ENCODE measurements at places on chromosomes 11 and 22.

DNA sequence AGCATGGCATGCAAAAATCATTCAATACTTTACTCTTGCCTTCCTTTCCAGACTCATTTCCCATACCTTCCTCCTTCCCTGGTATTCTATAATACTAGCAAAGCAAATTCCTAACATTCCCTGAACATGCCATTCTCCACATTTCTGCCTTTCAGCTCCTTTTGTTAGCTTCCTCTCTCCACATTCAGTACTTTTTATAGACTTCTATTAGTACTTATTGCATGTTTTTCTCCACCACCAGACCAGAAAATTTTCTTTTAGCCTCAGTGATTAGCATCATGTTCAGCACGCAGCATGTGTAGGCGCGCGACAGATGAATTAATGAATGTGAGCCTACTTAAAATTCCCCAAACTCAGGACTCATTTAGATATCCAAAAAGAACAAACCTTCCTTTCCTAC lies 935.3 kb downstream of the DLG2 start:
- H3K36me3 ChIP-seq, result no peaks in the 10 kb centered on the region
- DNase-seq, result no peak
- no peak overlapping the region for H3K27ac ChIP-seq
- H3K27me3 ChIP-seq, result no peaks in the 10 kb centered on the region

DNA sequence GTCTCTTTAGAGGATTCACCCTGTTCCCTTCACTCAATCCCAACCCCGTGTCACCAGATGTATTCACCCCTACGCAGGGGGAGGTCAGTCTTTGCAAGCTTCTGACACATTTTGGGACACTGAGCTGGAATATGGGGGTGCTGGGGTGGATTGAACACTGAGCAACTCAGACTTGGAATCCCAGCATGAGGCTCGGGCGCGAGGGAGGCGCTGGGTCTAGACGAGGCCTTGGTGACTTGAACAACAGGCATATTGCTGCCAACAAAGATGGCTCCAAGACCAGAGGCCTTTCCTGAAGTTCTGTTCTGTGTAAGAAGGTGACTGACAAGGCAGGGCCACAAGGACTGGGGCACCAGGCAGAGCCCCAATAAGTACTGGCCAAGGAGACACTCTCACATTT lies 3.0 kb upstream of the SCGB2A1 start:
- H3K36me3 ChIP-seq, result no peaks in the 10 kb centered on the region
- no peak overlapping the region for H3K27ac ChIP-seq
- H3K27me3 ChIP-seq, result peaks cover 2% of the 10 kb centered on the region
- H3K4me1 ChIP-seq, result no peaks in the 10 kb centered on the region
- H3K4me3 ChIP-seq, result no peak overlapping the region
- no peak for DNase-seq

GRCh38 chr22:20637750-20638506 lies 130.5 kb downstream of the MED15 start:
- no peaks in the 10 kb centered on the region for H3K4me1 ChIP-seq
- no peaks in the 10 kb centered on the region for H3K36me3 ChIP-seq
- no peak overlapping the region for H3K4me3 ChIP-seq
- H3K27me3 ChIP-seq, result no peaks in the 10 kb centered on the region

DNA sequence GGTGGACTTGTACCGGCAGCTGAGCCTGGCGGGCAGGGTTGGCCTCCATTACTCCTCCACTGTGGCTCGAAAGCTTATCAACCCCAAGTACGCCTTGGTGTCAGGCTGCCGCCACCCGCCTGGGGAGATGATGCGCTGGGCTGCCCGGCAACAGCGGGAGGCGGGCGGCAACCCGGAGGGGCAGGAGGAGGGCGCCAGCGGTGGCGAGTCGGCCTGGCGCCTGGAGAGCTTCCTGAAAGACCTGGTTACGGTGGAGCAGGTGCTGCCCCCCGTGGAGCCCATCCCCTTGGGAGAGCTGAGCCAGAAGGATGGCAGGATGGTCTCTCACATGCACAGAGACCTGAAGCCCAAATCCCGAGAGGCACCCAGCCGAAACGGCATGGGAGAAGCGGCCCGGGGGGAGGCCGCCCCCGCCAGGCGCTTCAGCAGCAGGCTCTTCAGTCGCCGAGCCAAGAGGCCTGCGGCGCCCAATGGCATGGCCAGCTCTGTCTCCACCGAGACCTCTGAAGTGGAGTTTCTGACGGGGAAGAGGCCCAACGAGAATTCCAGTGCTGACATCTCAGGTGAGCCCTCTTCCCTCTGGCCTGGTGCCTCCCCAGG lies 26.7 kb downstream of the FAM83F start:
- no peak overlapping the region for H3K27ac ChIP-seq
- no peak for DNase-seq
- no peaks in the 10 kb centered on the region for H3K36me3 ChIP-seq
- H3K4me1 ChIP-seq, result no peaks in the 10 kb centered on the region

DNA sequence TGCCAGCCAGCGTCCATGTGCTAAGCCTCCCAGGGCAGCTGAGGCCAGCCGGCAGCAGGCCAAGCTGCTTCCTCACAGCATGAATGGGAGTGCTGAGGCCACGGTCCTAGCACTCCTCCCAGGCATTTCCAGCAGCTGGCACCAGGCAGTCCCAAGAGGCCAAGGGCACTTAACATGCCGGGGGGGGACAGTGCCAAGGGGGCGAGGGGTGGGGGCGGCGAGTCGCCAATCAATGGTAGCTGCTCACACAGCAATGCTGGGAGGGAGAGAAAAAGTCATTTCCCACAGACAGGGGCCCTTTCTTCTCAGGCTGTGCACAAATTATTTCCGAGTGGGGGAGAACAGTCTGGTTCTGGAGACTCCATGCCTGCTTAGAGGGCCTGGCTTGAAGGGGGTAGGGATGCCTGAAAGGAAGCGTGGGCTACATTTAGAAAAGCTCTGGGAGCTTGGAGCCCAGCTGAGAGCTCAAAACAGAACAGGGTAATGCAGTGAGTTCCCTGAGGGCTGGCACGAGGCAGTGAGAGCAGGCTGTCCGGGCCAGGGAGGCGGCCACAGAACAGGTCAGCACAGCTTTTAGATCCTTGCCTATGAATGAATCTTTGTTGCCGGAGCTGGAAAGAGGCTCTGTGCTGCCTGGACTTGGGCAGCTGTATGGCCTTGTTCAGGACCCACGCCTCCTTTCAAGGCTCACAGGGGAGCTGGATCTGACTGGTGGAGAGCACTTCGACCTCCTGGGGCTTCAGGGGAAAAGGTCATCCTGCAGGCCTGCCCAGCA lies 14.4 kb upstream of the TBC1D10A start:
- DNase-seq, result no peak
- no peaks in the 10 kb centered on the region for H3K27me3 ChIP-seq
- no peak overlapping the region for H3K27ac ChIP-seq
- peaks cover 74% of the 10 kb centered on the region for H3K36me3 ChIP-seq
- H3K4me3 ChIP-seq, result no peak overlapping the region

- no peaks in the 10 kb centered on the region for H3K27me3 ChIP-seq
- no peak overlapping the region for H3K4me3 ChIP-seq
These were observed 9.1 kb downstream of the HPS5 start for GRCh38 chr11:18312663-18313420.

All from activated naive CD4-positive, alpha-beta T cell treated with anti-CD3 and anti-CD28 coated beads for 36 hours (primary cell).